ENCODE measurements at places on chromosomes 16 and 17. TPM values are rescaled to one million over a fixed set of nuclear protein-coding genes. Genes with fewer than 3 reads are reported as not detected.

Gene CD300E
- total RNA-seq: not detected

Gene FBXW10B
- 0.50 TPM for total RNA-seq

GRCh38 chr16:79823639-79824038, 223.1 kb upstream of the MAF start:
- no peak for DNase-seq

DNA sequence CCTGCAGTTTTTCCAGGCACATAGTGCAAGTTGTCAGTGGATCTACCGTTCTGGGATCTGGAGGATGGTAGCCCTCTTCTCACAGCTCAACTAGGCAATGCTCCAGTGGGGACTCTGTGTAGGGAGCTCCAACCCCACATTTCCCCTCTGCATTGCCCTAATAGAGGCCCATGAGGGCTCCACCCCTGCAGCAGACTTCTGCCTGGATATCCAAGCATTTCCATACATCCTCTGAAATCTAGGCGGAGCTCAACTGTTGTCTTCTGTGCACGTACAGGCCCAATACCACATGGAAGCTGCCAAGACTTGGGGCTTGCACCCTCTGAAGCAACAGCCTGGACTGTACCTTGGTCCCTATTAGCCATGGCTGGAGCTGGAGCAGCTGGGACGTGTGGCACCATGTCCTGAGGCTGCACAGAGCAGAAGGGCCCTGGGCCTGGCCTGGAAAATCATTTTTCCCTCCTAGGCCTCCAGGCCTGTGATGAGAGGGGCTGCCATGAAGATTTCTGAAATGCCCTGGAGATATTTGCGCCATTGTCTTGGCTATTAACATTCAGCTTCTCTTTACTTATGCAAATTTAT, 10.9 kb upstream of the MILR1 start:
- no peak for DNase-seq

- peak; percentile 12 for DNase-seq
Observed at GRCh38 chr17:14833201-14833785, 431.8 kb downstream of the PMP22 start.
